ENCODE measurements at places on chromosomes 11 and 22.

DNA sequence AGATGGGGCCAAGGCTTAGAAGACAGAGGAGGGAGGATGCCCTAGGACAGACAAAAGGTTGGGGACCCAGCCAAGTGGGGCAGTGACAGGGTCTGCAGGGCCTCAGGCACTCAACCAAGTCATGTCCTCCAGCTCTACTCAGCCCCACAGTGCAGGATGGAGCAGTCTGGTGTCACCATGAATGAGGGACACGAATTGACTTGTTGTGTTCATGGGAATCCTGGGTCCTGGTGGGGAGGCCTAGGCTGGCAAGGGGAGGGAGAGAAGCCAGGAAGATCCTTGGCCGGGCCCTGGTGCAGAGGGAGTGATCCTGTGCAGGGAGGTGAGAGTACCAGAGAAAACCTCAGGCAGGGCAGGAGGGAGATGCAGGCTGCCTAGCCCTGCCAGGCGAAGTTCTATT lies 12.0 kb downstream of the P2RY6 start:
- no peak overlapping the region for H3K4me3 ChIP-seq
- no peaks in the 10 kb centered on the region for H3K27me3 ChIP-seq
- H3K4me1 ChIP-seq, result peaks cover 5% of the 10 kb centered on the region

DNA sequence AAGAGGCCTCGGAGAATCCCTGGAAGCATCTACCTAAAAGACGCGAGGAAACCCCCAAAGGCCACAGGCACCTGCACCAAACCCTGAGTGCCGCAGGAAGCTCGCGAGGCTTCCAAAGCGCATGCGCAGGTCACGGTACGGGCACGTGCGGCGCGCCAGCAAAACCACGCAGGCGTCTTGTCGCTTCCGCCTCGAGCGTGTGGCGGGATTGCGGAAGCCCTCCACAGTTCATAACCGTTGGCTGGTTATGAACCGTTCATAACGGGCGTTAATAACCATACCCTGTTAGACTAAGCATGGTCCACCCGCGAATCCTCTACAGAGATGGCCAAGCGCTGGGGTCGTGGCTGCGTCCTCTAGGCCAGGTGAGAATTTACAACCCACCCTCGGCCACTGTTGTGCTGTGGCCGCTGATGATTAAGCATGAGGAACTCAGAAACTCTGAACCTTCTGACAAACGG lies 46.4 kb downstream of the MORC2 start:
- no peaks in the 10 kb centered on the region for H3K27me3 ChIP-seq
- peak overlapping the region; percentile 36 for H3K27ac ChIP-seq
- DNase-seq, result no peak
- peaks cover 38% of the 10 kb centered on the region for H3K36me3 ChIP-seq

GRCh38 chr11:60966890-60967289 lies 4.6 kb upstream of the CD6 start:
- no peaks in the 10 kb centered on the region for H3K36me3 ChIP-seq
- no peak overlapping the region for H3K27ac ChIP-seq
- no peak for DNase-seq
- no peaks in the 10 kb centered on the region for H3K27me3 ChIP-seq
- no peaks in the 10 kb centered on the region for H3K4me1 ChIP-seq

DNA sequence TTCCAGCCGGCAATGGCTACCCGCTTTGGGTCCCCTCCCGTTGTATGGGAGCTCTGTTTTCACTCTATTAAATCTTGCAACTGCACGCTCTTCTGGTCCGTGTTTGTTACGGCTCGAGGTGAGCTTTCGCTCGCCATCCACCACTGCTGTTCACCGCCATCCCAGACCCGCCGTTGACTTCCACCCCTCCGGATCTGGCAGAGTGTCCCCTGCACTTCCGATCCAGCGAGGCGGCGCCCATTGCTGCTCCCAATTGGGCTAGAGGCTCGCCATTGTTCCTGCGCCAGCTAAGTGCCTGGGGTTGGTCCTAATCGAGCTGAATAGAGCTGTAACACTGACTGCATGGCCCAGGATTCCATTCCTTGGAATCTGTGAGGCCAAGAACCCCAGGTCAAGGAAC lies 359.9 kb downstream of the CTTN start:
- no peaks in the 10 kb centered on the region for H3K36me3 ChIP-seq
- H3K27ac ChIP-seq, result no peak overlapping the region
- H3K4me3 ChIP-seq, result no peak overlapping the region
- peaks cover 5% of the 10 kb centered on the region for H3K4me1 ChIP-seq
- DNase-seq, result no peak
- H3K27me3 ChIP-seq, result no peaks in the 10 kb centered on the region

DNA sequence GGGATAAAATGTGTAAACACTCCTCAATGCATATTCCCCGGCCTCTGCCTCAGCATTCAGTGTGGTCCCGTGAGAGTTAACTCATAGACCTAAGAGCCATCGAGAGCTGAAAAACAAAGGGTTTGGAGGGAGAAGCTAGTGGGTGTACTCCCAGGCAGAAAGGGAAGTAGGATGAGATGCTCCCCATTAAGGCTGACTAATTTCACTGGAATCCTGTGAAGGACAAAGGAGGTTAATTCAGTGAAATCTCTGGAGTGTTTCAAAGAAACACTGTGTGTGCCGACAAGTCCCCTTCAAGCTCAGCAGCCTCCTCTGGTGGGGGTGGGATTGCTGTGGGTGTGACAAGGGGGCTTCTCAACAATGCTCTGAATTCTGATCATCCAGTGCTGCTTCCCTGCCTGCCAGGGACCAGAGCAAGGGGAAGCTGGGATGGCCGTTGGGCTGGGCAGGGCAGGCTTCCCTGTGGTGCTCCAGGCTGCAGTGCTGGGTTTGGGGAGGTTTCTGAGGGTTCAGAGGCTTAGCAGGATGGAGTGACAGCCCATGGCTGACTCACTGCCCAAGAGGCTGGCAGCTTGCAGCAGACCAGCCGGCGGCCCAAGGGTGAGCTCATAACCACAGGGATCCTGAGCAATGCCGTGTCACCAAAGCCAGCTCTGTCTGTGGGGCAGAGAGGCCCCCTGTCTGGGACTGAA lies 61.4 kb upstream of the BMAL1 start:
- H3K4me1 ChIP-seq, result peaks cover 8% of the 10 kb centered on the region
- H3K4me3 ChIP-seq, result no peak overlapping the region
- H3K27me3 ChIP-seq, result no peaks in the 10 kb centered on the region
- H3K27ac ChIP-seq, result peak overlapping the region; percentile 49
- DNase-seq, result peak; percentile 62

GRCh38 chr22:38314051-38314932 lies 2.9 kb downstream of the CSNK1E start:
- no peaks in the 10 kb centered on the region for H3K27me3 ChIP-seq
- no peak for DNase-seq

GRCh38 chr22:37563153-37564081 lies 3.1 kb downstream of the CDC42EP1 start:
- peaks cover 27% of the 10 kb centered on the region for H3K4me1 ChIP-seq
- H3K4me3 ChIP-seq, result no peak overlapping the region
- H3K27me3 ChIP-seq, result peaks cover 14% of the 10 kb centered on the region
- H3K36me3 ChIP-seq, result peaks cover 48% of the 10 kb centered on the region

GRCh38 chr22:50464451-50464850 lies 10.4 kb downstream of the SBF1 start:
- H3K27ac ChIP-seq, result no peak overlapping the region
- H3K27me3 ChIP-seq, result no peaks in the 10 kb centered on the region
- no peak for DNase-seq
- H3K4me3 ChIP-seq, result no peak overlapping the region
- no peaks in the 10 kb centered on the region for H3K4me1 ChIP-seq

DNA sequence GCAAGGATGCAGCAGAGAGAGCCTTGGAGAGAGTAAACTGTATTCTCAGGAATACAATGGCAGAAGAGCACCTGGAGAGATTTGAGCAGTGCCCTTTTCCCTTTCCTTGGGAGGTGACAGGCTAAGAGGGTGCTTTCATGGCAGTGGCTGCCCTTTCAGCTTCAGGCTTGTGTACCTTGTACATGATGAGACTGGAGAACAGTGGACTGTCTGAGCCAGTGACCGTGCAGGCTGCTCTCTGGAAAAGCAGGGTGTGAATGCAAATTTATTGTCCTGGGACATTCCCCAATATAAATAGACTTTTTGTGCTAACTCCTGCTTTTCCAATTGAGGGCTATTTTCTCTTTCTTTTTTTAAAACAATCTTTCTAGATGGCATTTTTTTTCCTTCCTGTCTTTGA lies 99.3 kb downstream of the TRIM44 start:
- H3K36me3 ChIP-seq, result no peaks in the 10 kb centered on the region
- no peaks in the 10 kb centered on the region for H3K4me1 ChIP-seq
- DNase-seq, result no peak
- H3K27me3 ChIP-seq, result no peaks in the 10 kb centered on the region
- no peak overlapping the region for H3K4me3 ChIP-seq

- H3K27ac ChIP-seq, result no peak overlapping the region
- DNase-seq, result no peak
- no peaks in the 10 kb centered on the region for H3K27me3 ChIP-seq
- H3K4me3 ChIP-seq, result no peak overlapping the region
- H3K36me3 ChIP-seq, result no peaks in the 10 kb centered on the region
Measured at GRCh38 chr11:7533199-7534041, 19.6 kb downstream of the PPFIBP2 start.

DNA sequence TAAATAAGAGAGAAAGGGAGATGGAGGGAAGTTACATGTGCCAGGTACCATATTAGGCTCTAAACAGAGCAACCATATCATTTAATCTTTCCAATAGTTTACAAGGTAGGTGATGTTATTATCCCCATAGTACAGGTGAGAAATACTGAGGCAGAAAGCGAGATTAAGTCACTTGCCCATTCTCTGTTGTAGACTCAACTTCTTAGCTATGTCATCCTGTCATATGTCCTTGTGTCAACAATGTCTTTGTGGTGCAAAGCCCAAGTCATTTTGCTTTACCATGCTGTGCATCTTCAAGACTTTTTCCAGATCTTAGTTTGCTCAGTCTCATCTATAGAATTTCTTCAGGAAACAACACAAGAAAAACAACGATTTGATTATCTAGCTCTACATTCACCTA lies 205.0 kb upstream of the E2F8 start:
- peaks cover 13% of the 10 kb centered on the region for H3K4me1 ChIP-seq
- H3K27me3 ChIP-seq, result no peaks in the 10 kb centered on the region
- H3K27ac ChIP-seq, result no peak overlapping the region
- H3K36me3 ChIP-seq, result no peaks in the 10 kb centered on the region
- no peak overlapping the region for H3K4me3 ChIP-seq

DNA sequence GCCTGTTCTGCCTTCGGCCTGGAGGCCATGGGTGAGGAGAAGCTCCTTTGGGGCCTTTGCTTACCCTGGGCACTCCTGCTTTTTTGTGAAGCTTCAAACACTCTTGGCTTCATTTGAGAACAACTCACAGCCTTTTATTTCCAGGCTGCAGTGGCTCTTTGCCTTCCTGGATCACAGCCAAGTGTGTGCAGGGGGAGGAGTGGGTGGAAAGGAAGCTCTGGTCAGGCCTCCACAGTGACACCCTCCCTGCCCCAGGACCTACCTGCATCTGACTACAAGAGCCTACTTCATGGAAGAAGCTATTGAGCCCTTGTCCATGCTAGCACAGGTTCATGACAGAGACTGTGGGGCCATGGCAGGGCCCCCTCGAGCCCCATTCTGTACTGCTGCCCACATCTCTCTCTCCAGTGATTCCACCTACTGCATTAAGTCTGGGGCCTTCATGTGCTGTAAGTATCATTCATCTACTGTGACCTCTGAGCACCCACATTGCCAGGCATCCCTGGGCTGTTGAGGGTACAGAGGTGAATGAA lies 52.3 kb downstream of the GAB4 start:
- H3K4me1 ChIP-seq, result no peaks in the 10 kb centered on the region
- no peaks in the 10 kb centered on the region for H3K27me3 ChIP-seq
- DNase-seq, result no peak

DNA sequence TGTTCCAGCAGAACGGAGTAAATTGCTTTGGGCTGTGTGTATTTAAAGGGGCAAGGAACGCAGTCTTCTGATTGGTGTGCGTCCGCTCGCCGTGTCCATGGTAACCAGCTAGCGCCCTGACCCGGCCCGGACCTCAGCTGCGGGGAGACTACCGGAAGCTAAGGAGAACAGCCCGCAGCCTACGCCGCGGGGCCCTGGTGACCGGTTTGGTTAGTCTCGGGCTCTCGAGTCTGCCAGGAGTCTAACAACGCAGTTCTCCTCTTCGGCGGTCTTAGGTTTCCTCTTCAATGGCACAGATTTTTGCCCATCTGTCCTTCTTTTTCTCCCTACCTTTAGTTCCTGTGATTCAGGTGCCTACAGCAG lies 3.5 kb upstream of the OR56A3 start:
- H3K4me1 ChIP-seq, result no peaks in the 10 kb centered on the region
- H3K4me3 ChIP-seq, result no peak overlapping the region
- no peaks in the 10 kb centered on the region for H3K36me3 ChIP-seq
- no peak for DNase-seq
- H3K27me3 ChIP-seq, result no peaks in the 10 kb centered on the region
- H3K27ac ChIP-seq, result no peak overlapping the region

- peaks cover 5% of the 10 kb centered on the region for H3K4me1 ChIP-seq
- no peaks in the 10 kb centered on the region for H3K36me3 ChIP-seq
- H3K27ac ChIP-seq, result no peak overlapping the region
- no peak overlapping the region for H3K4me3 ChIP-seq
Measured at GRCh38 chr11:12083380-12083779, 27.0 kb upstream of the MICAL2 start.

GRCh38 chr11:32526760-32527159 lies 56.9 kb upstream of the EIF3M start:
- H3K4me3 ChIP-seq, result no peak overlapping the region
- no peaks in the 10 kb centered on the region for H3K27me3 ChIP-seq
- no peaks in the 10 kb centered on the region for H3K36me3 ChIP-seq
- no peak overlapping the region for H3K27ac ChIP-seq
- H3K4me1 ChIP-seq, result peaks cover 7% of the 10 kb centered on the region

GRCh38 chr11:10605941-10606381 lies 37.5 kb upstream of the LYVE1 start:
- no peaks in the 10 kb centered on the region for H3K27me3 ChIP-seq
- H3K4me1 ChIP-seq, result peaks cover 5% of the 10 kb centered on the region
- no peak overlapping the region for H3K4me3 ChIP-seq
- H3K36me3 ChIP-seq, result no peaks in the 10 kb centered on the region
- no peak for DNase-seq

- H3K27me3 ChIP-seq, result no peaks in the 10 kb centered on the region
- no peak overlapping the region for H3K4me3 ChIP-seq
- no peak for DNase-seq
- peaks cover 5% of the 10 kb centered on the region for H3K4me1 ChIP-seq
Measured at GRCh38 chr11:13924801-13925327, 37.7 kb upstream of the SPON1 start.

DNA sequence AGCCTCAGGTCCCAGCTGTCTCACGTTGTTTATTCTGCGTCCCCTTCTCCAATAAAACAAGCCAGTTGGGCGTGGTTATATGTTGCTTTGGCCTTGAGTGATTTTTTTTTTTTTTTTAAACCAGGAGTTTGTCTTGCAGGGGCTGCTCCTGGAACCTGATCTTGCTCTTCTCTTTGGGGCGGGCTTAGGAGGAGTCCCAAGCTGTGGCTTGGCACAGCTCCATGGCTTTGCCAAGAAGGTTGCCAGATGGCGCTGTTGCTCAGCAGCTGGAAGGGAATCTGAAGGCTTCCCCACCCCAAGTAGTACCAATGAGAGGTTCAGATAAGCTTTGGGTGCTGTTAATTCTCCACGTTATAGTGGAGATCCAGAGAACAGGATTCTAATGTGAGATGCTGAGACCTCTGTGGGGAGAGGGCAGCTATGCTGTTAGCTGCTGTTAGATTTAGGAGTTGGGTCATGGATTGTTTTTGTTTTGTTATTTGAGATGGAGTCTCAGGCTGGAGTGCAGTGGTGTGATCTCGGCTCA lies 2.0 kb upstream of the FERMT3 start:
- DNase-seq, result peak; percentile 48
- H3K27ac ChIP-seq, result no peak overlapping the region
- peaks cover 6% of the 10 kb centered on the region for H3K4me1 ChIP-seq
- peaks cover 76% of the 10 kb centered on the region for H3K36me3 ChIP-seq
